ENCODE measurements at places on chromosomes 1 and 21.

GRCh38 chr21:35139382-35139715 is 90.2 kb upstream of the RUNX1 start:
- DNase-seq, result no peak

DNA sequence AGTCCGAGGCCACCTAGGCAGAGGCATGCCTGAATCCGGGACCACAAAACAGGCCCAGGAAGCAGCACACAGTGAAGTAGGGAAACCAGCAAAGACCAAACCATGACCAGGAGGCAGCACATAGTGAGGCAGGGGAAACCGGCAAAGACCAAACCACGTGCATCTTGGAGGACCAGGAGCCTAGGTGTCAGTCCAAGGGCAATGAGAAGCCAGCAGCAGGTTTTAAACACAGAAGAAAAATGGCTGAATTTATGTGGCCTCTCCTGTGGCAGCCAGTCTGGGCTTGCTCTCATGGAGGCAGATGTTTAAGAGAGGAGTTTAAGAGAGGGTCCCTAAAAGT is 42.5 kb downstream of the NPHP4 start:
- no peak for DNase-seq

DNA sequence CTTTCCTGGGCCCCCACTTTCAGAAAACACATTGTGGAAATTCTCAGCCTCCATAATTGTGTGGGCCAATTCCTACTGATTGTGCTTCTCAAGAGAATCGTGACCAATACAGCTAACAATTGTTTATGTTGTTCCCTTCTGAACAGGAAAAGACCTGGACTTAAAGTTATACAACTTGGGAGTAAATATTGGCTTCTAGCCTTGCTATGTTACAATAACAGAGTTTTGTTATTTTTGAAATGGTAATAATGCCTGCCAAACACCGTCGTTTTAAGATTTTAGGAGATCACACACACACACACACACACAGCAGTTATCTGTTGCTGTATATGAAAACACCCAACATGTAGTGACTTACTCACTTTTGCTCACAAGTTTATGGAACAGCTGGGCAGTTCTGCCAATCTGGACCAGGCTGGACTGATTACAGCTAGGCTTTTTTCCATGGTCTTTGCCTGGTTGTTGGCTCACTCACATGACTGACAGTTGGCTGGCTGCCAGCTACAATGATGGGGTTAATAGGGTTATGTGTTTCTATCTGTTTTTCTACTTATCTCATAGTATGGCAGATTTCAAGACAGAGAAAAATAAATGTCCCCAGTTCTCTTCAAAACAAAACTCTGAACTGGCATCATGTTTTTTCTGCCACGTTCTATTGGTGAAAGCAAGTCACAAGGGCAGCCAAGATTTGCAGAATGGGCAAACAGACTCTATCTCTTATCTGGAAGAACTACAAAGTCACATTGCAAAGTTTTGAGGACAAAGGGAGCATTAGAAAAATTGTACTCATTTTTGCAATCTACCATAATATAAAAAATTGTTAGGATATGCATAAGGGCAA is 447.5 kb downstream of the NEGR1 start:
- DNase-seq, result no peak

DNA sequence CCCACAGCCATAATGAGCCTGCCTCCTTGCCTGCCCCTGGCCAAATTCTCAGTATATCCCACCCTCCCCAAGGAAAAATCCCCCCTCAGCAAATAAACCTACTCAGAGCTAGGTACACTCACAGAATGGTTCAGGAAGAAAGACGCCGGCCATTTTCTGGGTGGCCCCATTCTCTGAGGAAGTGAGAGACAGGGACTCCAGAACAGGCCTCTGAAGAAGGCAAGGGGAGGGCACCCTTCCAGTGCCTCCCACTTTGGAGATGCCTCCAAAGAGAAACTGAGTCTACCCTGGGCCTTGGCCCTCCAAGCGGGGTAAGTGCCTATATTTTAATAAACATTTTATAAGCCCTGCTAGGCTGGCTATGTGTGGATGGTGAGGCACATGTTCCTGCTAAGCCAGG is 2.3 kb downstream of the PACC1 start:
- no peak for DNase-seq

DNA sequence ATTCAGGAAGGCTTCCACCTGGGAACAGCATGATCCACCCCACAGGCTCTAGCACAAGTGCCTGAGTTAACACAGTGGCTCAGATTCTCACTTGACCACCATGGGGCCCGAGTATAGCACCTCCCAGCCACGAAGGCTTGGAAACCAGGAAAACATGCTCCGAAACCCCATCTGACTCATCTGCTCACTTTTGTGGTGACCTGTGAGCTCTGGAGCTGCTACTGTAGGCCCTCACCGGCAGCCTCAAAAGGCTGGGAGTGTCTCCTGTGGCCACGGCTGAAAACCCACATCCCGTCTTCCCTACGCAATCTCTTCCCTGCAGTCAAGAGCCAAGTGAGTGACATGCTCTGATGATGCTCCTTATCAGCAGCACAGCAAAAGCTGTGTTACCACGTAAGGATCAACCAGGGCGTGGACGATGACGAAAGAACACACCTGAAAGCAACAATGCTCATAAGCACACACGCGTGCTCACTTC is 81.4 kb downstream of the TGFBR3 start:
- DNase-seq, result no peak

DNA sequence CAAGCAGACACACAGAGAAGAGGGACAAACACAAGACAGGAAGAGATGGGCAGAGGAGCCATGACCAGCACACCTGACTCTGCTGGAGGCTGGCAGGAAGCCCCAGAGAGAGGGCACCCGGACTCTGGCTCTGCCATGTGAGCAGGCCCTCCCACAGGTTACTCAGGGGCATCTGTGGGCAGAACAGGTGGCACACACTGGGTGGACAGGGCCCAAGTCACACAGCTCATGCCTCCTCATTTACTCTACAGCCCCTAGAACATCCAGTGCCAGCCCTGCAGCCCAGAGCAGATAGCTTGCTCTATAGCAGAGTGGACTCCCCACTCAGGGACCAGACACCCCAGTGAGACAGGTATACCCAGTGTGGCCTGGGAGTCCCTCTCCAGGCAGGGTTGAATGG is 28.7 kb downstream of the PACC1 start:
- DNase-seq, result no peak

DNA sequence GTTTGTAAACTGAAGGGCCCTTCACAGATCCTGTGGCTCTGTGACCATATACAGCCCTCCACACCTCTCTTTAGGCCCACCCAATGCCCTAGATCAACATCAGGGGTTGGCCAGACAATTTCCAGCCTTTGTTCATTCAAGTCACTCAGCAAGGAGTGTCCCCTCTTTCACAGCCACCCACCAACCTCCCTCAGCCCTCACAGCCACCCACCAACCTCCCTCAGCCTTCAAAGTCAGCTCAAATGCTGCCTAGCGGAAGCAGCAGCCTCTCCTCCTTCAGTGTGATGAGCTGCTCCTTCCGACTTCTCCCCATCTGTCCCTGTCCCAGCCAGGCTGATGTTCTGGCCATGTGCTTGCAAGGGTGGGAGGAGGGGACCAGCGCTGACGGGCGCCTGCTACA is 71.4 kb downstream of the DMRTB1 start:
- no peak for DNase-seq

DNA sequence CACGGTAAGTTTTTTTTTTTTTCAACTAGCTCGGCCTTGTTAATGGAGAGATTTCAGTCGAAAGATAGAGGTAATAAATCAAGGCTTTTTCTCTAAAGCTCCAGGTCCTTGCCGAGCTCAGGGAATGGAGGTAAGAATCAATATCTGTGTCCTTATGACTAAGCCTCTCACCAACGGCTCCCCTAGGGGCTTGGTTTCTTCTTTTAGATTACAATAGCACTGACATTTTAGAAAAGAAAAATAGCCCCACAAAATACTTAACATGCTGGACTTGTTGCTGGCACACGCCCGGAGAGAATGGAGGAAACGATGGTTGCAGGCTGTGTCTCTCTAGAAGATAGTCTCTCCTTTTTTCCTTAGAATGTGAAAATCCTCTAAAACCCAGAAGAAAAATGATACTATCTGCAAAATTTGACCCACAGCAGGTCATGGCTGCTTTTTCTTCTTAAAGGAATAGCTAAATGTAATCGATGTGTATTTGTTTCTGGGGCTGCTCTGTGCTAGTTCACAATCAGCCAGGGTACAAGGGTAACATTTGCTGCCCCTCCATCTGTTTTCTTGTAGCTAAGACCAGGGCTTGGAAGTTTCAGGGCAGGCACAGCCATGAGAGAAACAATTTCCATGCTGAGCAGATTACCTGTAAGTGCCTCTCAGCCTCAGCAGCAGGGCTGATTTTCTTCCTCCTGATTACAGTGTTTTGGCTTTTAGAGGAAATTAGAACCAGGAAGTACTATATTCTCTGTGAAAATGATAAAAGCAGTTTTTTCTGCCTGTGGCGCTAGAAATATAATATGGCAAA is 86.2 kb upstream of the GNG12 start:
- DNase-seq, result no peak

- DNase-seq, result no peak
Observed at GRCh38 chr1:29649189-29650040, 413.1 kb downstream of the PTPRU start.

All from nucleus accumbens (tissue), 56 donors.